ENCODE measurements at places on chromosomes 3 and 15. TPM values are rescaled to one million over a fixed set of nuclear protein-coding genes. Genes with fewer than 3 reads are reported as not detected.
A peak's percentile ranks its signal among the peaks of the same experiment; 100 is the strongest.

Gene MUC20
- 0.57 TPM for total RNA-seq

Gene EPHB3
- total RNA-seq: 6.3 TPM

Gene SLC22A13
- 0.42 TPM for total RNA-seq

Gene GOLGA8S
- 0.22 TPM for total RNA-seq

Gene PAQR5
- total RNA-seq: 11.5 TPM

Gene SAMD7
- not detected for total RNA-seq

Gene CLCN2
- 15.7 TPM for total RNA-seq

Gene ISLR2
- total RNA-seq: 8.9 TPM

DNA sequence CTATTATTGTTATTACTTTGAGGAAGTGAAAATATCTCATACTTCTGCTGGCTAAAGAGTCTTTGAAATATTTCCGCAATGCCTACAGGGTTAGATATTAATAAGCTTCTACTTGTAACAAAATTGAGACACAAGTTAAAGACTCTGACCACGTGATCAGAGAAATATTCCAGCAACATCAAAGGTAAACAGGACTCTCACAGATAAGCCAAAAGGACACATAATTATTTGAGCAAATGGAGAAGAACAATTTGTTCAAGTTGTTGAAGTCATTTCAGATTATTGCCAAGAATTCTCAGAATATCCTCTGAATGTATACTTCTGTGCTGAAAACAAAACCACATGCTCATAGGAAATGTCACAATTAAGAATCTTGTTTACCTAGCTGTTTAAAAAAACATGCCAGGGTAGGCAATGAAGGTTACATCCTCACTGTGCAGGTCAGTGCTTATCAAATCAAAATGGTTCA is 225.8 kb upstream of the ALCAM start:
- no peaks in the 10 kb centered on the region for H3K36me3 ChIP-seq
- H3K27me3 ChIP-seq: no peaks in the 10 kb centered on the region
- H3K27ac ChIP-seq: no peak overlapping the region
- no peaks in the 10 kb centered on the region for H3K4me1 ChIP-seq
- H3K4me3 ChIP-seq: no peak overlapping the region
- DNase-seq: no peak

- no peaks in the 10 kb centered on the region for H3K4me1 ChIP-seq
- H3K27me3 ChIP-seq: no peaks in the 10 kb centered on the region
- DNase-seq: no peak
- peaks cover 29% of the 10 kb centered on the region for H3K36me3 ChIP-seq
Measured at GRCh38 chr3:53102601-53103147, 27.6 kb downstream of the RFT1 start.

GRCh38 chr15:100031665-100032357 is 298.6 kb upstream of the LYSMD4 start:
- H3K36me3 ChIP-seq: peaks cover 22% of the 10 kb centered on the region
- H3K27me3 ChIP-seq: no peaks in the 10 kb centered on the region
- no peak overlapping the region for H3K27ac ChIP-seq
- H3K4me3 ChIP-seq: no peak overlapping the region

GRCh38 chr15:59447367-59447766 is 9.4 kb downstream of the FAM81A start:
- H3K4me1 ChIP-seq: peaks cover 26% of the 10 kb centered on the region
- H3K27me3 ChIP-seq: no peaks in the 10 kb centered on the region
- no peak overlapping the region for H3K4me3 ChIP-seq

- no peaks in the 10 kb centered on the region for H3K4me1 ChIP-seq
- no peaks in the 10 kb centered on the region for H3K27me3 ChIP-seq
- no peak overlapping the region for H3K4me3 ChIP-seq
- no peak for DNase-seq
- H3K36me3 ChIP-seq: no peaks in the 10 kb centered on the region
Measured at GRCh38 chr15:82122746-82123400, 77.1 kb upstream of the MEX3B start.

DNA sequence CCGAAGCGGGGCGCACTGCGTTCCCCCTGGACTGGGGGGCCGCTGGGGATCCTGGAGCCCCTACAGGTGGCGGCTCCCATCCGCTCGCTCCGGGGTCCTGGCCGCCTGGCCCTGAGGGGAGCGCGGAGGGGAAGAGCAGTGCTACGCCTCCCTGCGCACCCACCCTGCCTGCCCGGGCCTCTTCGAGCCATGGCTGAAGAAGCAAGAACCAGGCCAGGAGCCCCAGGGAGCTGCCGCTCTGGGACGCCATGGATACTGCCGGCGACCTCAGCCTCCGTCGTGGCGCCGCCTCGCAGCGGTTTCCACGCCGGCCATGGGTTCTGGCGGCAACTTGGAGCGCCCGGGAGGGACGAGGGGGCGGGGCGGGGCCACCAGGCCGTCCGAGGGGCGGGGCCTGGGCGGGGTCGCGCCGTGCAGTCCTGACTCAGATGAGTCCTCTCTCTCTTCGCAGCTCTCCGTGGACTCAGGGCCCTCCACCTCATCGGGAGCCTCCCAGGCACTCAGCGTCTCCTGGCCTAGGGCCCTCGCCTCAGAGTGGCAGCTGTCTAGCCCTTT is 50.9 kb downstream of the MYL3 start:
- peaks cover 25% of the 10 kb centered on the region for H3K4me1 ChIP-seq
- H3K27me3 ChIP-seq: peaks cover 37% of the 10 kb centered on the region
- peak; percentile 86 for DNase-seq
